Gastrocnemius medialis (tissue), 4 donors: ENCODE measurements at places on chromosomes 3 and 15.

- DNase-seq: no peak
Measured at GRCh38 chr3:45437383-45437782, 49.0 kb downstream of the LARS2 start.

GRCh38 chr3:109275702-109276293, 40.5 kb downstream of the DPPA2 start:
- DNase-seq: no peak

- no peak for DNase-seq
Measured at GRCh38 chr15:101570241-101570640, 80.7 kb upstream of the PCSK6 start.

- DNase-seq: peak; percentile 55
Measured at GRCh38 chr15:62066663-62067447, at the start of gene C2CD4A. C2CD4A (plus strand) TSS chr15:62066977; CDS start chr15:62067614, 637 bp downstream.

- no peak for DNase-seq
Measured at GRCh38 chr15:92231461-92231860, 162.2 kb upstream of the ST8SIA2 start.

- no peak for DNase-seq
Measured at GRCh38 chr3:82144811-82145210, 383.4 kb upstream of the GBE1 start.

DNA sequence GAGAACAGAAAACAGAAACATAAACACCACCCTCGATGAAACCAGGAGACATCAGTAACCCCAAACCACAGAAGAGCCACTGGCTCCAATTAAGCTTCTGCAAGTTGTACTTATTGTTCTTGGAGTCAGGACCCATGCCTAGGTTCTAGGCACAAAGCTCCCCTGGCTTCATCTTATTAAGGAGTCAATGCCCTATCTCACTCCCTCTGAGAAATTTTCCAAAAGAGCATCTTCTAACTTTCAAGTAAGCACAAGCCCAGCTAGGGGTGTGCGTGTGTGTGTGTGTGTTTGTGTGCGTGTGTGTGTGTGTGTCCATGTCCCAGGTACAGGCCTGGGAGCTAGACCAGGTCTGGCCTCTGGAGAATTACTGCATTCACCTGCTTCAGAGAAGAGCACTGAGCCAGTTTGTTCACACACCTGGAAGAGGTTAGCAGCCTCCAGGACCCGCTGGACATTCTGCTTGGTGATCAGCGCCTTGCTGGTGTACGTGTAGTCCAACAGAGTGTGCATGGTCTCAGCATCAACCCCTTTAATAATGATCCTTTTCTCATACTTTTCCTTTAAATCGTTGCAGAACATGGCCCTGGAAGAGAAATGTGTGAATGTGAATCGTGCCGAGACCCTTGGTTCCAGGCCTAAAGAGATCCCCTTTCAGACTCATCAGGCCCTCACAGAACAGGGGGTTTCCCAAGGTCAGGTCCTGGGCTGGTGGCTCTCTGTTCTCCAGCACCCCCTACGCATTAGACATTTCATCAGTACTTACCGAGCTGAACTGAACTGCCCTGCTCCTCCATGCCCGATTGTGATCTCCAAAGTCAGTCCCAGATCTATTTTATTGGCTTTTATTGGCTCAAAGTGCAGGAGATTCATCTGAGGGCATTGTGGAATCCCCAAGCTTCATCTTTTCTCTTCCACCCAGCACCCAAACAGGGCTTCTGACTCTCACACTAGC, 27.8 kb downstream of the KLHL6 start:
- DNase-seq: no peak
